ENCODE measurements at places on chromosomes 6 and 20. TPM values are rescaled to one million over a fixed set of nuclear protein-coding genes. Genes with fewer than 3 reads are reported as not detected.

DNA sequence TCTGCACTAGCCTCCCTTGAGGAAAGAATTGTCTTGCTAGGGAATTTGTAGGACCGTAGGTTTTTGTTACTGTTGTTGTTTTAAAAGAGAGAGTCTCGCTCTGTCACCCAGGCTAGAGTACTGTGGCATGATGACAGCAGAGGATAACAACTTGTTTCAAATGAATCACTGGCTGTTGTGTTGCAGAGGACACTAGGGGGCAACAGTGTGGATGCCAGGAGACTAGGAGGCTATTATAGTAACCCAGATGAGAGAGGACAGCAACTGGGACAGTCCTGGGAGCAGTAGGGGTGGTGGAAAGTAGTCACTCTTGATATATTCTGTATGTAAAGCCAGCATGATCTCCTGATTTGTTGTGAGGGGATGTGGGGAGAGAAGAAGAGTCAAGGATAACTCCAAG is 41.8 kb upstream of the LAMA4 start:
- no peak for DNase-seq

GRCh38 chr6:163902993-163903392 is 488.5 kb downstream of the QKI start:
- DNase-seq: no peak

- no peak for DNase-seq
Observed at GRCh38 chr20:3409417-3409816, 1.9 kb upstream of the DNAAF9 start.

GRCh38 chr6:77456531-77457248 is 6.6 kb downstream of the HTR1B start:
- no peak for DNase-seq

DNA sequence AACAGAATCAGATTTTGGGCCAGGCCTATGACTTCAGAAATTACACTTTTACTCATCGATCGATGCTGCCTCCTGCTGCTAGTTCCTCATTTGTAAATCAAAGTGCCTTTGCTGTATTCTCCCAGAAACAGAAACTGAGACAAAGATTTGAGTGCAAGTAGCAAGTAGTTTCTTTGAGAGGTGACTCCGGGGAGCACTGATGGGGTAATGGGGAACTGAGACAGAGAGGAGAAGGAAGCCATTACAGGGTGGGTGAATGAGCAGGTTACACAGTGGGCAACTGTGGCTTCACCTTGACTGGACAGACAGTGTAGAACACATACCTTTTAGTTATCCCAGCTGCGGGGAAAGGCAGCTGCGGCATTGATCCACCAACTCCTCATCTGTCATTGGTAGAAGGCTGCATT is 9.7 kb upstream of the CD40 start:
- no peak for DNase-seq

DNA sequence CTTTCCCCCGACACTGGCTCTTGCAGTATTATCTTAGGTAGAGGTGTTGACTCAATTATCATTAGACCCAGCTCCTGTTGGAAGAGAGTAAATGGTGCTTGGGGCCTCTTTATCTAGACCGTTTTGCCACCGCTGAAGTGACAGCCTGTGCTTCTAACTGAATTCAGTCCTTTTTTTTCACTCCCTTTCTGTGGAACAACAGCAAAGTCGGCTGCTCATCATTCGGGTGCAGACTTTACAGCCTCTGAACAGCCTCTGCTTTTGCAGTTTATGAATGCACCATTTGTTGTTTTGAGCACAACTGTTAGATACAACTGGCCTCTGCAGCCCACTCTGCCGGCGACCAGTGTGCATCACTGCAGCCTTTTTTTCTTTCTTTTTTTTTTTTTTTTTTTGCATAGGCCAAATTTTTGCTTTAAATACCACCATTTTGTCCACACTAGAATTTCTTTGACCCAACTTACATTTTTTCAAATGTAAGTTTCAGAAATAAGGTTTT is 35.8 kb downstream of the RREB1 start:
- DNase-seq: no peak

GRCh38 chr6:33880104-33880678 is 76.4 kb upstream of the MLN start:
- no peak for DNase-seq

DNA sequence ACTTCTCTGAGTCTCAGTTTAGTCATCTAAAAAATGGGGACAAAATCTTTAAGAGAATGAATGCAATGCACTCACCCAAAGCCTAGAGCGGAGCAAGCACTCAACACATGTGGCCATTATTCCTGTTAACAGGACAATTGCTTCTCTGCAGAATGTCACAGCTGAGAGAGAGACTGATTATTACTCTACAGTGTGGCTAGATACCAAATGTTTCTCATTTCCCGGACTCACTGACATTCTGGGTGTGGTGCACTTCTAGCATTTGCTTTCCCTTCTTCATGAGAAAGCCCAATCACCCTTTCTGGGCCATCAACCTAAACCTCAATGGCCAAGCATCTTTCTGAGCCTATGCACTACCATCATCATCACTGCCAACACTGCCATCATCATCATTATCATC is 273.9 kb downstream of the ZNF217 start:
- DNase-seq: no peak

GRCh38 chr6:86913795-86914194 is 23.5 kb upstream of the HTR1E start:
- DNase-seq: no peak

- DNase-seq: peak; percentile 43
Observed at GRCh38 chr6:24504649-24505586, 10.1 kb downstream of the ALDH5A1 start.

DNA sequence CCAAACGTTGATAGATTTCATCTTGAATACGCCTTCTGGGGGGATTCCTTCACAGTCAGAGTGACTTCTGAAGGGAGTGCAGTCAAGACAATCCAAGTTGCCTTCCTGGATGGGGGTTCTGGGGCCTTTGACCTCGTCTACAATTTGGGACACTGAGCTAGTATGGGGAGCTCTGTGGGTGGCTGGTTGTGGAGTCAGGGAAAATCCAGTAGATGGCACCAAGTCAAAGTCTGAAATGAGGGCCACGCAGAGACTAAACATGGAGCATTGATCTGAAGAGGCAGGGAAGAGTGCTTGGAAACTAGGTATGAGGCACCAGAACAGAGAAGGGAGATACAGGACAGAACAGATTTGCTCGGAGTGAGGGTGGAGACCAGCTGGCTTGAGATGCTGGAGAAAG is 43.6 kb upstream of the CCN6 start:
- no peak for DNase-seq

- DNase-seq: no peak
Observed at GRCh38 chr6:131226459-131227157, 91.3 kb downstream of the AKAP7 start.

DNA sequence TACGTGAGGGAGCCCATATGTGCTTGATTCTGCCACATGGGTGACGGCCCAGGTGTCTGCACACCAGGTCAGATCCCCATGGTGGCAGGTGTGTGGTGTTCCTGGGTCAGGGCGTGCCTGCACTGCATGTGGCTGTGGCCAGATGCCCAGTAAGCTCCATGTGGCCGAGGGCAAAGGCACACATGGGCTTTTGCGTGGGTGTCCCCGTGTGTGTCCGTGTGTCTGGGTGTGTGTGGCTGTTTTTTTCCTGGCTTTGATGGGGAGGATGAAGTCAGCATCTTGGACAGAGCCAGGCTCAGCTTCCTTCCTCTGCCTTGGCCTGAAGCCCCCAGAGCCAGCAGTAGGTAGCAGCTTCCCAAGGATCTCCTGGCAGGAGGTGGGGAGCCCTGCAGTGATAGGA is 1.5 kb upstream of the TNXB start:
- no peak for DNase-seq

GRCh38 chr6:144712541-144712940 is 427.4 kb downstream of the UTRN start:
- DNase-seq: no peak

DNA sequence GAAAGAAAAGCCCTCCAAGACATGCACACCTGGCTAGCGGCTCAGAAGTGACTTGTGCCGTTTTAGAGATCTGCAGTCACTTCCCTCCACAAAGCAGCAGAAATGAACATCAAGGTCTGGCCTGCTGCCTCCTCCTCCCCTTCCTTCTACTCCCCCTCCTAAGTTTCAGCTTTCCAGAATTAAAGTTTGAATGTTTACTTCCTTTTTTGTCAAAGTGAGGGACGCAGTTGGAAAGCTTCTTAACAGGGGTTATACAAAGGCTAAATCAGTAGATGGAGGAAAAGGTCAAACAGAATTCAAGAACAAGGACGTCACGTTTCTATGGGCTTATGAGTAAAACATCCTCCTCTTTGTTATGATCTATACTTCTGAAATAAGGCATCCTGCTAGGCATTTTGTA is 227.7 kb downstream of the SLC35F1 start:
- peak; percentile 19 for DNase-seq

- no peak for DNase-seq
Observed at GRCh38 chr6:36814249-36814648, 25.0 kb downstream of the CPNE5 start.

DNA sequence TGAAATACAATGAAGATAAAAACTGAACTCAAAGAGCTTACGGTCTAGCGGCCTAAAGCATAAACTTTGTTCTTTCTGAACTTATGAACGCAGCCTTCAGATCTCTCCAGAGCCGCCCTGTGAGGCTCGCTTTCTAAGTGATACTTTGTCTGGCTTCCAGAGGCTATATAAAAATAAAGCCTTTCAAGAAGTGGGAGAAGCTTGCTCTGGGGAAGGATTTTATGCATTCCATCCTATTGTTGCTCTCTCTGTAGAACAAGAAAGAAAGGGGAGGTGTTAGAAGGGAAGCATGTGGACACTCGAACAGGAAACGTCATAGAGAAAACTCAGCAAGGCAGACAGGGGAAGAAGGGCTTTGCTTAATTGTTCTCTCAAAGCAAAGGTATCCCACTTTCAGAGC is 77.0 kb downstream of the TBX18 start:
- DNase-seq: no peak

DNA sequence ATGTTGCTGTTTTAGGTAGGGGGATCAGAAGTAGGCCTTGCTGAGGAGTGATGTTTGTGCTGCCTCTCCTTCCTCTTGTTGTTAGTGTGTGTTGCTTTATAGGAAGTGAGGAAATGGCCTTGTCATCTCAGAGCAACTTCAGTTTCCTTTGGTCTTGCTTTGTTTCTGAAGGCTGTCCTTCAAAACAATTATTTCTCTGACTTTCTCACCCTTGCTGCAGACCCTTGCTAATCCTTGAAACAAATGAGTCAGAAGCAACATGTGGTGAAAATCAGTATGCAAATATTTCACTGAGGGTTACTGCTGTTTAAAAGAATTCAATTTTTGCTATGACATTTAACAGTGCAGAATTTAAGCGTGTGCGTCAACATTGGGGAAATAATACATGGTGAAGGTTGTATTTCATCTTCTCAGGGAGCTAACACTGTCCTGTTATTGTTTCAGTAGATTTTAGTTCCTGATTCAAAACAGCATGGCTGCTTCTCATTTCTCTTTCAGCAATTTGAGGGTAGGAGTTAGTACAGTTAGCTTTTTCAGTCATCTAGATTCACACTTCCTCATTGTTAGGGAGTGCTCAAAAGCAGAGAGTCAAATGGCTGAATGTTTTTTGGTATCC is 13.8 kb downstream of the RNF144B start:
- no peak for DNase-seq

DNA sequence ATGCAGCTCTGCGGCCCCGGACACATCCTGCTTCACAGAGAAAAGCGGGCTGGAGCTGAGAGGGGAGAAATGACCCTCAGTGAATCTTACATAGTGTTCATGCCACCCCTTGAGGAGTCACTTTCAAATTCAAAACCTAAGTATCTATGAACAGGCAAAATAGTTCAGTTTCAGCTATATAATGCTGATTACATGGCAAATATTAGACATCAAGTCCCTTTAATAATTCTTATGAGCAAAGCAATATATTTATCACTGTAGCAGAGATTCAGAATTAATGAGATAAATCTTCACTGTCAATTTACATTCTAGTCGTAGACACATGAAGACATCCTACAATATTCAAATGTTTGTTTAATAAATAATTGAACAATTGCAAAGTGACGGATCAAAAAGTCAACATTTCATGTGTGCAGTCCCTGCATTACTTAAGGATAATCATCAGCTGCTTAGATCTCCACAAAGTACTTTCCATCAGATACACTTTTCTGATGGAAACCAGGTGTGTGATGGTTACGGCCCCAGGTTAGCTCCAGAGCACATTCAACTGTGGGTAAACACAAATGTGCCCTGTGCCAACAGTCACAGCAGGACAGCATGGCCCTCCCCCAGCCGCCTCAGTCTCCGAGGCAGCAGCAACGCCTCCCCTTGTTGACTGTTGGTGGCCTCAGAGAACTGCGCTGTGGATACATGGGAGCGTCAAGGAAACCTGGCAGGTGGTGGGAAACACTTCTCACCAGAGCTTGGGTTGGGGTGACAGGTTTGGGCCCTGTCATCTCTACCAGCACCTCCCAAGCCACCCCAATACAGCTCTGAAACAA is 787 bp upstream of the PRR18 start:
- no peak for DNase-seq

- no peak for DNase-seq
Observed at GRCh38 chr6:161694995-161695394, 421.1 kb upstream of the AGPAT4 start.

DNA sequence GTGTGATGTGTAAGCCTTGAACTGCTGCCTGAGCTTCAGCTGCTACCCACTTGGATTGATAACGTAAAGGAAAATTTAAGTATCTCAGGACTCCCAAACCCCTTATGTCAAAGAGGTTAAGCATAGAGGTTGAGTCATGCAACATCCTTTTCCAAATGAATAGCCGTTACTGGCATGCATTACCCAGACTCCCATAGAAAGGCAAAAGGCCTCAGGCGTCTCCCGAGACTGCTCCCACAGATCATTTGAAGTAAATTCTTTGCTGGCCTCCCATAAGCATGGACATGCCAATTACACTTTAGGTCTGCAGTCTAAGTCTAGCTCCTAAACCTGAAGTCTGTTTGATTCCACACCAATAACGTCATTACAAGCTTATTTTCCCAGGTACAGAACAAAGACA is 14.7 kb downstream of the IPCEF1 start:
- DNase-seq: no peak

GRCh38 chr6:48560408-48560807 is 449.4 kb upstream of the PTCHD4 start:
- DNase-seq: no peak

DNA sequence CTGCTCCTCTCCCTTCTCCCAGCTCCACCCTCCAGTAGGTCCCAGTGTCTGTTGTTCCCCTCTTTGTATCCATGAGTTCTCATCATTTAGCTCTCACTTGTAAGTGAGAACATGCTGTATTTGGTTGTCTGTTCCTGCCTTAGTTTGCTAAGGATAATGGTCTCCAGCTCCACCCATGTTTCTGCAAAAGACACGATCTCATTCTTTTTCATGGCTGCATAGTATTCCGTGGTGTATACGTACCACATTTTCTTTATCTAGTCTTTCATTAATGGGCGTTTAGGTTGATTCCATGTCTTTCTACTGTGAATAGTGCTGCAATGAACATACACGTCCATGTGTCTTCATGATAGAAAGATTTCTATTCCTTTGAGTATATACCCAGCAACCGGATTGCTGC is 136.6 kb downstream of the MYLK4 start:
- DNase-seq: no peak

GRCh38 chr6:29976588-29977424 is 34.5 kb downstream of the HLA-A start:
- peak; percentile 65 for DNase-seq

The RFX6 gene
- polyA plus RNA-seq: 2.3 TPM

The BLCAP gene
- polyA plus RNA-seq: 73.4 TPM

The C20orf202 gene
- 1.0 TPM for polyA plus RNA-seq

The HLA-DOB gene
- 0.38 TPM for polyA plus RNA-seq

Measured in right lung (tissue), 10 donors.